ENCODE measurements at places on chromosomes 6 and 20.

DNA sequence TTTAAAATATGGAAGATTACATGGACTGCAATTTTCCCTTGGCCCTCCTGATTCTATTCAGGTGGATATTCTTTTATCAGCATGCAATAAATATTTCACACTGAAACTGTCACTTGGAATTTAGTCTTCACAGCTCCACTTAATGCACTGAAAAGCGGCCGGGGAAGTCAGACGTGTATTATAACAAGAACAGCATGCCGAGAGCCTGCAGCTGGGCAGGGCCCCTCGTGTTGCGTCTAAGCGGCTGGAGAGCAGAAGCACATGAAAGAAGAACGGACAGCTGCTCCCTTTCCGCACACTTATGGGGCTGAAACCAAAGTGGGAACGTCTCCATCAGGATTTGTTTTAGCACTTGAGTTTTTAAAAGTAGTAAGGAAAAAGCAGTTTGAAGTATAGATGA lies 57.2 kb downstream of the LYRM4 start:
- no peak for DNase-seq

DNA sequence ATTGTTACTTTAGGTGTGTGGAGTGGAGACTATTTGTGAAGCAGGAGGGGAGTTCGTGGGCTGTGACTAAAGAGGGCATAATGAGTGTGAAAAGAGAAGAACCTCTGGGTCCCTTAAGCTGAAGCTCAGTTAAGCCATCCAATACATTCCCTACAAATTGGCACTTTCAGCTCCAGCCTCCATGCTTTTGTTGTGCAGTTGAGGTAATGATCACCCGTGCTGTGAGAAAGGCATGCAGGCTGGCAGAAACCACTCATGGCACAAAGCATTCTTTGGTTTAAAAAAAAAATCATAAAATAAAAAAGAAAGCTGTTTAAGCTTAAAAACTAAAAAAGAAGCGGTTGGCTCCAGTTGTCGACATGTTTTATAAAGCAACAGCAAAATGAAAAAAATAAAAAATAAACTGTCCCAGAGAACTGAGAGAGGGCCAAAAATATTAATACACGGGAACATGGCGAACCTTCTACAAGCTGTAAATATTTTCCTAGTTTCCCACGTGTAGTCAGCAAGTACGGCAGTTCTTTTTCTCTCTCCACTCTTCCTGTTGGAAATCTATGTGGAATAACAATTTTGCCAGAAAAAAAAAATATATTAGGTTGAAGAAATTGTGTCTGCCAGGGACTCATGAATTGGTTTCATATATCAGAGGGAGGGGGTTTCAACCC lies 82.2 kb downstream of the ANKRD60 start:
- no peak for DNase-seq

GRCh38 chr6:41199552-41200246 lies 1.2 kb downstream of the TREML2 start:
- no peak for DNase-seq

DNA sequence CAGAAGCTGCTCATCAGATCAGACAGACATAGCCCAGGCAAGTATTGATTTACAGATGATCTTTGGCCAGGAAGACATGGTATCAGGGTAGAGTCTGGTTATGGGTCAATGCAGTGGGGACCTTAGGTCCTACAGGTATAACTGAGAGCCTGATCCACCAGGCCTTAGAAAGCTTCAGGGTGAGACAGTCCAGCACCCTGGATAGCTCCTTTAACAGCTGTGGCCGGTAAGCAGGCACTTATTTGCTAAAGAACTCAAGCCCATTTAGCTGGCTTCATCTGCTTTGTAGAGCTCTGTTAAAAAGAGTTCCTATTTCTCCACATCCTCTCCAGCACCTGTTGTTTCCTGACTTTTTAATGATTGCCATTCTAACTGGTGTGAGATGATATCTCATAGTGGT lies 39.6 kb downstream of the ESR1 start:
- peak; percentile 12 for DNase-seq

- DNase-seq = peak; percentile 43
Measured at GRCh38 chr6:41712651-41713103, 22.7 kb downstream of the TFEB start.

- DNase-seq = no peak
Measured at GRCh38 chr6:30880698-30881252, 3.5 kb upstream of the DDR1 start.

- DNase-seq = no peak
Measured at GRCh38 chr6:151255811-151256210, 16.0 kb downstream of the AKAP12 start.

DNA sequence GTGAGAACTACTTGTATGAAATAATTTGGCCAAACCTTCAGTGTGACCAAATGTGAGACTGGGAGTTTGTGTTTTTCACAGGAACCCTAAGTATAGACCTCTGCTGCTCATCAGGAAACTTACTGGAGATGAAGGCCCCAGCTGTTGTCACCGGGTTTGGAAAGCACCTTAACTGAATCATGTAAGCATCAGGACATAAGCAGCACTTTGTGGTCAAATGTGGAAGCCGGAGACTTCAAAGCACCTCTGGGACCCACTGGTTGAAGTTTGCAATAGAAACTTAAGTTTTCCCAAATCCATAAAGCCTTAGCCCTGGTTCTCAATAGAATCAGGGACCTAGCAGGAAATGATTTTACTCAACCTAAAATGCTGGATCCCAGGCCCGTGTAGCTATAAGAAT lies 14.3 kb downstream of the TTPAL start:
- DNase-seq = no peak

DNA sequence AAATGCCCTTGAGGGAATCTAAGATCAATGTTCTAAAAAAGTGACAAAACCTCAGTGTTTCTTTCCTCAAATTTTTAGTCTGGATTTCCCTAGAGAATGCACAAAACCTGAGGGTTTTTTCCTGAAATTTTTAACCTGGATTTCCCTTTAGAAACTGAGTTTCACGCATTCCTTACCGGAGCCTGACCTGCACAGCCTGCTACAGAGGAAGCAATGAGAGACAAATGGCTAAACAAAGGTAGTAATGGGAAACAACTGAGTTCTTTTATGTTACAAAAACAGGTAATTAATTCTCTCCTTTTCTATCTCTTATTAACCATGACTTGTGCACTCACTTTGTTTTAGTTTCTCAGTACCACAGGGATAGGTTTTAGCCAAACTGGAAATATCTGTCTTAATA lies 281.7 kb upstream of the NT5E start:
- DNase-seq = no peak

- DNase-seq = no peak
Measured at GRCh38 chr6:165249808-165250207, 59.6 kb downstream of the C6orf118 start.

DNA sequence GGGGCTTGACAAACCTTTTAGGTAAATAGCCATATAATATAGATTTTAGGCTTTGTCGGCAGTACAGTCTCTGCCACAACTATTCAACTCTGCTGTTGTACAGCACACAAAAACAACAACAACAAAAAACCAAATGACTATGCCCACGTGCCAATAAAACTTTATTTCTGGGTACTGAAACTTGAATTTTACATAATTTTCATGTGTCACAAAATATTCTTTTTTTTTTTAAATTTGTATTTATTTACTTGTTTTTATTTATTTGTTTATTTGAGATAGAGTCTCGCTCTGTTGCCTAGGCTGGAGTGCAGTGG lies 34.8 kb upstream of the B4GALT5 start:
- no peak for DNase-seq

DNA sequence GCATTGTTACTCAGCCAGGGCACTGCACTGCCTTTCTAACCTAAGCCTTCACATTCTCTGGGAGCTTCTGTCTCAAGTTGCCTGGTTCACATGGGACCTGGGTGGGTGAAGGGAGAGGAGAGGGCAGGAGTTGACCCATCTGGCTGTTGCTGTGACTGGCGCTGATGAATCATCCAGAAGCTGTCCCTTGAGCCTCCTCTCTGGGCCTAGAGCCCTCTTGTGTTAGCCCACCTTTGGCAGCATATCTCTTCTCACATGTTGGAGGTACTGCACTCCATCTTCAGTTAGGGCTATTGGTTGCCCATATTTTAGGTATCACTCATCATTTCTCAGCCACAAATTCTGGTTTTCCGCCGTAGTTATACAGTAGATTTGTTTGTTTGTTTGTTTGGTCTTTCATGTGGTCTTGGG lies 19.8 kb downstream of the XRN2 start:
- DNase-seq = no peak

DNA sequence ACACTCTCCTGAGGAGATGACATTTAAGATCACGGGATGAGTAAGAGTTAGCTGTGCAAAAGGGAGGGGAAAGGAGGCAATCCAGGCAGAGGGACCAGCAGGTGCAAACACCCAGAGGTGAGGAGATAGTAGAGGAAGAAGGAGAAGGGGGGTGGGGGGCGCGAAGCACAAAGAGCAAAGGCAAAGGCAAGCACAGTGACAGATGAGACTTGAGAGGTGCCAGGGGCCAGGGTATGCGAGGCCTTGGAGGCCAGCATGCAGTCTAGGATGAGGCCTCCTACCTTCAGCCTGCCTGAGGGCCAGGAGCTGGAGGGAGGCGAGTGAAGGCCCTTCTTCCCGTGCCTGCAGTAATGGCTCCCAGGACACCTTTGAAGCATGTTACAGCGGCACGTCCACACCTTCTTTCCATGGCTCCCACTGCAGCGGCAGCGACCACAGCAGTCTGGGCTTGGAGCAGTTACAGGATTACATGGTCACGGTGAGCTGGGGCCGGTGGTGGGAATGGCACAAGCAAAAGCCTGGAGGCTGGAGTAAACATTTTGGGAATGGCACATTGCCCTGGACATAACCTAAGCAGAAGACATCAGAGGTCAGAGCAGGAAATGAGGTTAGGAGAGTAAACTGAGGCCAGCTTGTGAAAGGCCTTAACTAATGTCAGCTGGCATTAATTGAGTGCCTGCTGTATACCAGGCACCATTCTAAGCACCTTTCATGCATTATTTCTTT lies 18.6 kb downstream of the CCM2L start:
- DNase-seq = no peak

DNA sequence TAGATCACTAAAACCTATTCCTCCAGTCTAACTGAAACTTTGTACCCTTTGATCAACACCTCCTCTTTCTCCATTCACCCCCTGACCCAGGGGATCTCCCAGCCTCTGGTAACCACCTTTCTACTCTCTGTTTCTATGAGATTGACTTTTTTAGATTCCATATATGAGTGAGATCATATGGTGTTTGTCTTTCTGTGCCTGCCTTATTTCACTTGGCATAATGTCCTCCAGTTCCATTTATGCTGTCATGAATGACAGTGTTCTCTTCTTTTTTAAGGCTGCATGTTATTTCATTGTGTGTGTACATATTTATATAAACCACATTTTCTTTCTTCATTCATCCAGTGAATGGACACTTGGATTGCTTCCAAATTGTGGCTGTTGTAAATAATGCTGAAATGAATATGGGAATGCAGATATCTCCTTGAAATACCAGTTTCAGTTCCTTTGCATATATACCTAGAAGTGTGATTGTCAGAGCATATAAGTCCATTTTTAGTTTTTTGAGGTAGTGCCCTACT lies 57.7 kb downstream of the DHX35 start:
- DNase-seq = no peak

GRCh38 chr20:49785149-49785851 lies 27.3 kb upstream of the SLC9A8 start:
- DNase-seq = no peak

DNA sequence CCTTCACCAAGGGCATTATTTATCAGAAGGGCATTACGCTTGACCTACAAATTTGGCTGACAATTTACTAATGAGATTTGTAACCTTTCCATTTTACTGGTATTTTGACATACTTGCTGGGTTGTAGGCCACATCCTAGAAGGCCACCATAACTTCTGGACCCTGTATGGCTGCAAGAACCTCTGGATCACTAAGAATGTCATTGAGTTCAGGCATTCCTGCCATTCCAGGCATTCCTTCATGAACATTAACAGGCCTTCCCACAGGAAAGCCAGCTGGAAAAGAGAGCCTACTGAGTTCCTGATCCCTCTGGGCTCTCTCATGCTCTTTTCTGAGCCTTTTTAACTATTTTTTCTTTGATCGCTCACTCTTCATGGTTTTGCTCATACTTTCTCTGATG lies 28.4 kb upstream of the SLC35A1 start:
- DNase-seq = no peak

DNA sequence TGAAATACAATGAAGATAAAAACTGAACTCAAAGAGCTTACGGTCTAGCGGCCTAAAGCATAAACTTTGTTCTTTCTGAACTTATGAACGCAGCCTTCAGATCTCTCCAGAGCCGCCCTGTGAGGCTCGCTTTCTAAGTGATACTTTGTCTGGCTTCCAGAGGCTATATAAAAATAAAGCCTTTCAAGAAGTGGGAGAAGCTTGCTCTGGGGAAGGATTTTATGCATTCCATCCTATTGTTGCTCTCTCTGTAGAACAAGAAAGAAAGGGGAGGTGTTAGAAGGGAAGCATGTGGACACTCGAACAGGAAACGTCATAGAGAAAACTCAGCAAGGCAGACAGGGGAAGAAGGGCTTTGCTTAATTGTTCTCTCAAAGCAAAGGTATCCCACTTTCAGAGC lies 77.0 kb downstream of the TBX18 start:
- DNase-seq = no peak

DNA sequence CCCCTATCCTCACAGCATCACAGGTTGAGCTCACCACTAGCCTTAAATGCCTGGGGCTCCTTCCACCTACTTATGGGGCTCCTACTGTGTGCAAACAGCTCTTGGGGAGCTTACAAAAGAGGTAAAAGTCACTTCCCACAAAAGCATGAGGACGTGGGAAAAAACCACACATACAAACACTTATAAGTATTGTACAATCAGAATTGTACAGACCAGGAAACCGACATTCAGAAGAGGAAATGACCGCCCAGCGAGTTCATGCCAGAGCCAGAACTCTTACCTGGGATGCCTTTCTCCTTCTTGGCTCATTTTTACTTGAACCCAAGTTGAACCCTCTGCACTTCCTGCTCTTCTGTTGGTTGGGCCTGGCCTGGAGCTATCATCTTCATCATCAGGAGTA lies 6.3 kb upstream of the PPP1R16B start:
- DNase-seq = peak; percentile 30

- no peak for DNase-seq
Measured at GRCh38 chr20:4568361-4568959, 153.2 kb upstream of the PRND start.

- DNase-seq = no peak
Measured at GRCh38 chr6:30681766-30682142, 4.7 kb downstream of the PPP1R18 start.

Measured in suppressor macrophage treated with lipopolysaccharide for 1 hour (primary cell).